ENCODE measurements at places on chromosomes 2 and 18.

GRCh38 chr2:216658757-216659156, 25.5 kb downstream of the IGFBP2 start:
- no peaks in the 10 kb centered on the region for H3K36me3 ChIP-seq
- H3K4me3 ChIP-seq, result no peak overlapping the region
- DNase-seq, result peak; percentile 92
- H3K27me3 ChIP-seq, result no peaks in the 10 kb centered on the region
- no peaks in the 10 kb centered on the region for H3K4me1 ChIP-seq

DNA sequence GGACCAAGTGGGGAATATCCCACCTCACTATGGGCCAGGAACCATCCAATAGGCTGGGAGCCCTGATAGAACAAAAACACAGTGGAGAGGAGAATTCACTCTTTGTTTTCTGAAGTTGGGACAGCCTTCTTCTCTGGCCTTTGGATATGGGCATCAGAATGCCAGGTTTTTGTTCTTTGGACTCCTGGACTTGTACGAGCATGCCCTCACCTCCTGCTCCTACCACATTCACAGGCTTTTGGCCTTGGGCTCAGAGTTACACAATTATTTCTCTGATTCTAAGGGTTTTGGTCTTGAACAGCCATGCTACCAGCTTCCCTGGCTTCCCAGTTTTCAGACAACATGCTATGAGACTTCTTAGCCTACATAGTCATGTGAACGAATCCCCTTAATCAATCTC, 732.9 kb upstream of the VRK2 start:
- no peak for DNase-seq
- H3K27ac ChIP-seq, result no peak overlapping the region
- no peaks in the 10 kb centered on the region for H3K36me3 ChIP-seq
- no peaks in the 10 kb centered on the region for H3K27me3 ChIP-seq

GRCh38 chr18:72119082-72119481, 425.1 kb downstream of the CBLN2 start:
- no peak overlapping the region for H3K4me3 ChIP-seq
- DNase-seq, result no peak
- no peaks in the 10 kb centered on the region for H3K4me1 ChIP-seq

DNA sequence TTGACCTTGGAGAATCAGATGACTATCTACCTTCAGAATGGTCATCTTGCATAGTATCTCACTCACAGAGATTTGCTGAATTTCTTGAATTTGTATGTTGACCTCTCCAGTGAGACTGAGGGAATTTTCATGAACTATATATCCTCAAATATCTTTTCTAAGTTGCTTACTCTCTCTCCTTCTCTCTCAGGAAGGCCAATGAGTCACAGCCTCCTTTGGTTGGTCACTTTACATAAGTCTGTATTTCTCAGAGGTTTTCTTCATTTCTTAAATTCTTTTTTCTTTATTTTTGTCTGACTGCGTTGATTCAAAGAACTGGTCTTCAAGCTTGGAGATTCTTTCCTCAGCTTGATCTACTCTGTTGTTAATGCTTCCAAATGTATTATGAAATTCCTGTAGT, 51.7 kb downstream of the VIT start:
- no peak overlapping the region for H3K27ac ChIP-seq
- DNase-seq, result no peak
- H3K4me1 ChIP-seq, result no peaks in the 10 kb centered on the region
- H3K36me3 ChIP-seq, result no peaks in the 10 kb centered on the region
- H3K27me3 ChIP-seq, result peaks cover 2% of the 10 kb centered on the region

GRCh38 chr2:239440511-239440959, 39.7 kb upstream of the HDAC4 start:
- no peaks in the 10 kb centered on the region for H3K4me1 ChIP-seq
- no peaks in the 10 kb centered on the region for H3K36me3 ChIP-seq

DNA sequence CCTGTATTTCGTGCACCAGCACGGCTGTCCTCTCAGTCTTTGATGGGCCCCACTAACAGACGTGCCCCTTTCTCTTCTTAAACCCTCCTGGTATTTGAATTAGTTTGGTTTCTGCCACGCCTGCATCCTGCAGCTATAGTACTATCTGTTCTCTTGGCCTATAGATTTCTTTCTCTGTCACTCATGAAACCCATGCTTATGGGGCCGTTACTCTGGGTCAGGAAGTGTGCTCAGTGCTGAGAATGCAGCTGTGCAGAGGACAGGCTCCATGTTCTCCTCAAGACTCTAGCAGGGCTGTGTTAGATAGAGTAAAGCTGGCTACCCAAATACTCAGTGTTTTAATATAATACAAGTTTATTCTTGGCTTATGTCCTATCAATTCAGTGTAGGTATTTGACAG, 180.0 kb downstream of the INSIG2 start:
- H3K4me3 ChIP-seq, result no peak overlapping the region
- no peak for DNase-seq
- no peaks in the 10 kb centered on the region for H3K4me1 ChIP-seq
- no peaks in the 10 kb centered on the region for H3K36me3 ChIP-seq
- no peak overlapping the region for H3K27ac ChIP-seq
